Stimulated activated naive CD8-positive, alpha-beta T cell treated with anti-CD3 and anti-CD28 coated beads, Interleukin-15, Interleukin-2, amounts not matched to agents 100 U/mL and 50 U/mL, for 24 hours (primary cell): ENCODE measurements at places on chromosomes 6 and 20.

DNA sequence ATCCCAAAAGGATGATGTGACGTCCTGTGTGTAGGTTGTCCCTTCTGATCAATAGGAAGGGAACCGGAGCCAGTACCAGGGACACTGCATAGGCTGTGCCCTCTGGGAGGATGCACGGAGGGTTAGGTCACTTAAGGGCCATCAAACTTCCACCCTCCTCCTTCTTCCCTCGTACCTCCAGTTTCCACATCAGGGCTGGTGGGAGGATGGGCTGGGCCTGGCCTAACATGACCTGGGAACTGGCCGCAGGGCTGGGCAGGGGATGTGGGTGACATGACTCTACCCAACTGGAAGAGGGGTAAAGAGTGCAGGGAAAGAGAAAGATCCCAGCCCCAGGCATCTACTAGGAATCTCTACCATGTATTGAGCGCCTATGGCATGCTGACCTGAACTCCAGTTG, 46.2 kb upstream of the MDGA1 start:
- DNase-seq: no peak

DNA sequence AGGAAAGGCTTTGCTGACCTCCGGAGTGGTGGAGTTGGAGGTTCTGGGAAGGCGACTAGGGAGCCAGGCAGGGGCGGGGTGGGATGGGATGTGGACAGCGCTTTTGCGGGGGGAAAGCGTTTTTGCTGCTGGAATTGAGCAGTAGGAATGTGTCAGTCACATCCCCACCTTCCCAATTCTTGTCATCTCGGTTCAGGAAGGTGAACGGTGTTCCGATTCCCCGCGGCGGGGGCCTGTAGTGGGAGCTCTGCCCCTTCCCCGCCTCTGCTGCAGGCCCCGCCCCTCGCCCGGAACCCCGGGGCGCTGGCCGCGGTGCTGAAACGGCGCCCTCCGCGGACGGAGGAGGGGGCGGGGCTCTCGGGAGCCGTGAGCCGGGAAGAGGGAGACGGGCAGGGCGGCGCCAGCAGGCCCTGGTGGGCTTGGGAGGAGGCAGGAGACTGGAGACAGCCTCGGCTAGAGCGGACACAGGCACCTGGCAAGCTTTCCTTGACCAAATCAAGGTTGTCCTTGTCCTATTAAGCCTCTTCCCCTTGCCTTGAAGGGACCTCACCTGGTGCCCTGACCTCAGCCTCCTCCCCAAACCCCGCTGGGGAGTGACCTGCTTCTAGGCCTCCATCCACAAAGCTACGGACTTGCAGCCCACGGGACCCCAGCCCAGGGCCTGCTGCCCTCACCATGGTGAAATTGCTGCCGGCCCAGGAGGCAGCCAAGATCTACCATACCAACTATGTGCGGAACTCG, at the start of gene LHFPL5:
Gene LHFPL5 (plus strand): TSS at position 357 of the 741 bp plus-strand sequence. CDS start 319 bp downstream, at position 676.
- peak; percentile 71 for DNase-seq

GRCh38 chr6:3355011-3355357, 96.2 kb downstream of the PSMG4 start:
- DNase-seq: no peak

GRCh38 chr6:51743999-51744398, 343.4 kb downstream of the PKHD1 start:
- no peak for DNase-seq

- DNase-seq: no peak
These were observed 15.4 kb downstream of the RANBP9 start for GRCh38 chr6:13696226-13696625.
